ENCODE measurements at places on chromosomes 13 and 19.
A peak's percentile ranks its signal among the peaks of the same experiment; 100 is the strongest.

GRCh38 chr19:1847684-1848398 is 442 bp downstream of the REXO1 start:
- DNase-seq, result no peak

GRCh38 chr19:30391554-30392551 is 19.7 kb downstream of the ZNF536 start:
- DNase-seq, result no peak

- no peak for DNase-seq
These were observed 937 bp upstream of the SPRY2 start for GRCh38 chr13:80341756-80342370.

DNA sequence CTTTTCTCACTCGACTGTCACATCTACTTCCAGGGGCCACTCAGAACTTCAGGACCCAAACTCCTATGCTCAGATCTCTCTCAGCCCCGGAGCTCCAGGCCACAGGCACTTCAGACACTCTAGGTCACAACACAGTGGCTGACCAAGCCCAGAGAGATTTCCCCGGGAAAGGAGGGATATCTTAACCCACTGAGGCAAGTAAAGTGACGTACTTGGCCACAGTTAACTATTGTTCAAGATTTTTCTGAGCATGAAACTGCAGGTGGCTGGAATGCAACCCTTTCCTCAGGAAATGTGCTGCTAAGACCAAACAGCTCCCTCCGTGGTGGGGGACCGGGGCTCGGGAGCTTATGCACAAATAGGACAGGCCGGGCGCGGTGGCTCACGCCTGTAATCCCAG is 23.9 kb downstream of the OPA3 start:
- DNase-seq, result peak; percentile 23

DNA sequence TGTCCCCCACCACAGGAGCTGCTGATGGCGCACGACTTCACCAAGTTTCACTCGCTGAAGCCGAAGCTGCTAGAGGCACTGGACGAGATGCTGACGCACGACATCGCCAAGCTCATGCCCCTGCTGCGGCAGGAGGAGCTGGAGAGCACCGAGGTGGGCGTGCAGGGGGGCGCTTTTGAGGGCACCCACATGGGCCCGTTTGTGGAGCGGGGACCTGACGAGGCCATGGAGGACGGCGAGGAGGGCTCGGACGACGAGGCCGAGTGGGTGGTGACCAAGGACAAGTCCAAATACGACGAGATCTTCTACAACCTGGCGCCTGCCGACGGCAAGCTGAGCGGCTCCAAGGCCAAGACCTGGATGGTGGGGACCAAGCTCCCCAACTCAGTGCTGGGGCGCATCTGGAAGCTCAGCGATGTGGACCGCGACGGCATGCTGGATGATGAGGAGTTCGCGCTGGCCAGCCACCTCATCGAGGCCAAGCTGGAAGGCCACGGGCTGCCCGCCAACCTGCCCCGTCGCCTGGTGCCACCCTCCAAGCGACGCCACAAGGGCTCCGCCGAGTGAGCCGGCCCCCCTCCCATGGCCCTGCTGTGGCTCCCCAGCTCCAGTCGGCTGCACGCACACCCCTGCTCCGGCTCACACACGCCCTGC is 4.4 kb upstream of the NOP53 start:
- no peak for DNase-seq

DNA sequence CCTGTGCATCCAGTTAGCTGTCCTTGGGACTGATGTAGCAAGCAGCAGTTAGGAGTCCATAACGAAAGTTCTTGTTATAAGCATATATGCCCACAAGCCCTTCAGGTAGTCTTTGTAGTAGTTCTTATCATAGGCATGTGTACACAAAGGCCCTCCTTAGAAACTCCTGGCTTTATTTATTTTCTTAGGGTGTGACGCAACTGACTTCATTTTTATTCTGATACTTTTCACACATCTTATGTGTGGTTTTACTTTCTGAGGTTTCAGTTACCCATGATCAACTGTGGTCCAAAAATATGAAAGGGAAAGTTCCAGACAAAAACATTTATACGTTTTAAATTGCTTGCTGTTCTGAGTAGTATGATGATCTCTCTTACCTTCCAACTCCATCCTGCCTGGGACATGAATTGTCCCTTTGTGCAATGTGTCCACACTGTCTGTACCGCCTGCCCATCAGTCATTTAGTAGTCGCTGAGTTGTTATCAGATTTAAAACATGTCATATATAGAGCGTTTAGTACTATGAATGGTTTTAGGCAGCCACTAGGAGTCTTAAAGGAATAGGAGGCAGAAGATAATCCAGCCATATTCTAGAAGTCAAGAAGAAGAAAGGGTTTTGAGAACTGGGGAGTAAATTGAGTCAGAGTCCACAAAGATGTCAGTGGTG is 19.4 kb downstream of the GPC5 start:
- no peak for DNase-seq

DNA sequence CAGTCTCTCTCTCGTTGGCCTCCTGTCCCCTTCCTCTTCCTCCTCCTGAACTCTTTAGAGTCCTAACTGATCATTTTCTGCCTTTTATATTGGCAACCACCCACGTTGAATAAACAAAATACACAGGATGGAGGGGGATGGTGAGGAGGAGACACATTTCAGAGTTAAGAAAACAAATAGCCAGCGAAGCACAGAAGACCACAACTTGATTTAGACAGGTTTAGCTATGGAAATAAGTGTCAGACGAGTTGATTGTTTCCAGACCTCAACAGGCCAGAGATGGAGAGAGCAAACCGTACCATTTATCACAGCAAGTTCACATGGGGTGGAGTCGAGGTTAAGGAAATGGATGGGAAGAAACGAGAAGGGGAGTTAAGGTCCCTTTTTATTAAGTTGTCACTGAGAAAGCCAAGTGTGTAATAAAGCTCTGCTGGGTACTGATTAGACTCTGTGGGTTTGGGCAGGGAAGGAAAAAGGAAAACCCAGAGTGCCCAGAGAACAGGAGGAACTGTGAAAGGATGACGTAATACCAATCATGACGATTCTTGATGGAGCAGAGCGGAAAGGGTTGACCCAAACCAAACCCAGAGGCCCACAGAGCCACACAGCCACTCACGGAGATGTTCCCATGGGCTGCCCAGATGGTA is 11.1 kb upstream of the SERP2 start:
- DNase-seq, result no peak

GRCh38 chr13:42484386-42484785 is 89.6 kb upstream of the TNFSF11 start:
- DNase-seq, result no peak

DNA sequence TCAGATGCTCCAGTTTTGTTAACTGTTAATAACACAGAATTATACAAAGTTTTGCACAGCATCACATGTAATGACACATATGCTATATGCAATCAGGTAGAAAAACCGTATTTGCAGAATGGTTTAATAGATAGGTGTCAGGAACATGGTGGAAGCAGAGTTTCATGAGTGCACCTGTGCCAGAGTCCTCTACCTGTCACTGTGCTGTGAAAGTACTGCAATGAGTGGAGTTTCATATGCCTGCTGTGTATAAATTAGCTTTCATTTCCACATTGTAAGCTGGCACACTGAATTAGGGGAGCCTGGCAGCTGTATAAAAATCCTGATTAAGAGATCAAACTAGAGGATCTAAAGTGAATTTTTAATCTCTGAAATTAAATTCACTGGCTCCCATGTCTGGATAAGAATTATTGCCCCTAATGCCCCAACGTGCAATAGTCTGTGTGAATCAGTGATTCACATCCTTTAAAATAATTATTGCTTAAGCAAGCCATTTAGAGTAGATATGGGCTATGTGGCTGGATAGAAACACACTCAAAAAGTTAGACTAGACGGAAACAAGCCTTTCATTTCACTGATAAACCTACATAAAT is 8.5 kb upstream of the EEF1AKMT1 start:
- no peak for DNase-seq

- no peak for DNase-seq
These were observed 430.3 kb downstream of the EFNB2 start for GRCh38 chr13:106105153-106105552.

- DNase-seq, result no peak
These were observed 1.9 kb downstream of the LDLR start for GRCh38 chr19:11090997-11091702.

DNA sequence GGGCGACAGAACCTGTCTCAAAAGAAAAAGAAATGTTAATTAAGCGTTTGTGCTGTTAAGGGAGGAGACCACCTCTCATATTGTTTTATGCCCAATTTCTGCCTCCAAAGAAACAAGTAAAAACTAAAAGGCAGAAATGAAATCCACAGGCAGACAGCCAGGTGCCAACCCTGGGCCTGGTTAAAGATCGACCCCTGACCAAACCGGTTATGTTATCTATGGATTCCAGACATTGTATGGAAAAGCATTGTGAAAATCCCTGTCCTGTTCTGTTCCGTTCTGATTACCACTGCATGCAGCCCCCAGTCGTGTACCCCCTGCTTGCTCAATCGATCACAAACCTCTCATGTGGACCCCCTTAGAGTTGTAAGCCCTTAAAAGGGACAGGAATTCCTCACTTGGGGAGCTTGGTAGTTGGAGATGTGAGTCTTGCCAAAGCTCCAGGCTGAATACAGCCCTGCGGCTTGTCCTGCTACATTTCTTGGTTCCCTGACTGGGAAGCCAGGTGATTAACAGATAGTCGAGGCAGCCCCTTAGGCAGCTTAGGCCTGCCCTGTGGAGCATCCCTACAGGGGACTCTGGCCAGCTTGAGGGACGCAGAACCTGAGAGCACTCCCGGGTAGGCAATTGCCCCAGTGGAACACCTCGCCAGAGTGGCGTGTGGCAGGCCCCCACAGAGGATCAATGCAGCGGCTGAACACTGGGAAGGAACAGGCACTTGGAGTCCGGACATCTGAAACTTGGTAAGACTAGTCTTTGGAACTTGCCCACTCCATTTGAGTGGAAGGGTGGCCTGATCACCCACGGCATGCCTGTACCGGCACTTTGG is 748 bp upstream of the ZNF552 start:
- no peak for DNase-seq

DNA sequence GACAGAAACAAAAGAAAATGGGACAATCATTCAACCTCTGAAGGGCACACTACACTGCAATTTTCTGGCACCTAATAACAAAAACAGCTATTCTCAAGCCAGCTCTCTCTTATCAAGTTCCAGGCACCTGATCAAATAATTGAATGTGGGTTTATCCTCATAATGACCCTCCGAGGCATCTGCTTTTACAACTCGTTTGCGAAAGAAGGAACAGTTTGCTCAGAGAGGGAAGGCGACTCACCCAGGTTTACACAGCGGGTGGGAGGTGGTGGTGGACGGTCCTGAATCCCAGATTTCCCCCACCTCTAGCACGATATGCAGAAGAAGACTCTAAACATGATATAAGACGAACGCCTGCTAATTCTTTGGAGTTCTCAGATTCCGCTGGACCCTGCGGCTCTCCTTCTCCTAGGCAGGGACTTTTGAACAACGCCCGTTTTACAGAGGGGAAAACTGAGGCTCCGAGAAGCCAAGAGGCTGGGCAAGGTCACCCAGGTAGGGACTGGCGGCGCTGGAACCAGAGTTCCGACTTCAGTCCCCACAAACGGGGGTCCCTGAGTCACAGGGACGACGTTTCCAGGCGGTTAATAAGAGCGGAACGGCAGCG is 641 bp downstream of the SGTA start:
- no peak for DNase-seq

DNA sequence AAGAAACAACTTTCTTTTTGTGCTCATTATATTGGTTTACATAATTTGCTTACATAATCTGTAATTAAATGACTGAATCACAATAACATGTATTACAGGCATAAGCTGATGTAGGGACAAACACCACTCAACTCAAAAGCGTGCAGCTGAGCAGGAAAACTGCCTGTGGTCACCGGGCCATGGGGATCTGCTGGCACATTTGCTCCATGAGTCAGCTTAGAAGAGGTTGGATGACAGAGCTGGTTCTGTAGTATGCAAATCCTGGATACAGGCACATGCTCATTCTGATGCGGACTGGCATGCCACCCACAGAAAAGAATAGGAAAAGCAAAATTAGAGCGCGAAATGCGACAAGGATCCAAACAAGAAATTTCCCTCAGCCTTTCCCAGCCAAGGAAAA is 128.6 kb downstream of the USP12 start:
- no peak for DNase-seq

- DNase-seq, result no peak
These were observed 670.8 kb downstream of the PCDH17 start for GRCh38 chr13:58302349-58302748.

GRCh38 chr13:111915104-111915551 is 151.8 kb upstream of the SOX1 start:
- DNase-seq, result no peak

DNA sequence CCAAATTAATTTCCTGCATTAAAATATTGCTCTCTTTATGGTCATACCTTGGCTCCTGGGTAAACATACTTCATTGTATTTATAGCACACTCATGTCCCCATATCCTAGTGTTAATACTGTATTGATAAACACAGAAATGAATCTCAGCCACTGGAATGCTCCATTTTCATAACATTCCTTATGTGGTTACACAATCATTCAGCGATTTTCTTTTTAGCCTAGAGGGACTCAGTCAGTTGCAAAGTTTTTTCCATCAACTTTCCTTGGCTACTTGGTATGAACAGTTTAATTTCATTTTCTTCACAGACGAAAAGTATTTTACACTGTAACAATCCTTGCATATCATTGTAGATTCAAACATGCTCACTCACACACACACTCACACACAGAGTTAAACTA is 471.5 kb downstream of the FGF14 start:
- DNase-seq, result no peak

DNA sequence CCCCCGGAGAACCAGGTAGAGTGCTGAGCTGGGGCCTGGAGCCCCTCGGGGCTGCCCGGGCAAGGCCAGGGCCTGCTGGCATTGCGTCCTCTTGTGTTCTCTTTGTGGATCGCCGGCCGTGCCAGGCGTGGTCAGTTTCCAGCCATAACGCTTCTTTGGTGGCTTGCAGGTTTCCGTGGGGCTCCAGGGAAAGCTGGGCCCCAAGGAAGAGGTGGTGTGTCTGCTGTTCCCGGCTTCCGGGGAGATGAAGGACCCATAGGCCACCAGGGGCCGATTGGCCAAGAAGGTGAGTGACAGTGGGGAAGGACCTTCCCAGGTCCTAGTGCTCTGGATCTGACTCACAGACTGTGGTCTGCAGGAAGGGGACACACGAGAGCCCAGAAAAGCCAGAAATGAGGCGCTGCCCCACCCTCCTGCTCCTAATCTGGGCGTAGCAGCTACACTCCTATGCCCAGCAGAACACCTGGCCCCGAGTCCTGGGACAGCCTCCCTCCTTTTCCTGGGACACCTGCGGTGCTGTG is 57.5 kb downstream of the RAB20 start:
- DNase-seq, result no peak

- peak; percentile 65 for DNase-seq
These were observed 4.5 kb downstream of the BCL3 start for GRCh38 chr19:44752816-44753625.

GRCh38 chr13:50711131-50711815 is 132.2 kb downstream of the DLEU7 start:
- DNase-seq, result no peak

GRCh38 chr19:19677579-19677978 is 8.9 kb downstream of the ZNF101 start:
- DNase-seq, result no peak

Data from glomerular endothelial cell (primary cell).